ENCODE measurements at places on chromosomes 4 and X.

DNA sequence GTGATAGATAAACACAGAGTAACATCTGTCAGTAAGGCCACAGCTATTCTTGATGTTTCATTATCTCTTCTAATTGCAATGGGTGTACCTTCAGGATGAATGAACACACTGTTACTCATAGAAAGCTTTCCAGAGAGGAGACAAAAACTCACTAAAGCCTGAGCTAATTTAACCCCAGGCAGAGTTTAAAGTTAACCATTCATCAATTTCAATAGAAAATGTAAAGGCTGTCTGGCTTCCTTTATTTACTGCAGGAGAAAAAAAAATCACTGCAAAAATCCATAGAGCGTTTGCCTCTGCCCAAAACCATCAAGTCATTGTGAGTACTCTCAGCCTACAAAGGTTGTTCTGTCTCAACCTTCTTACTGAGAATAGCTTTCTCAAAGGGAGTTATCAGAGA lies 376.9 kb downstream of the PPP4R3C start:
- no peak for DNase-seq

GRCh38 chr4:141058591-141059512 lies 74.4 kb downstream of the RNF150 start:
- DNase-seq: no peak

GRCh38 chr4:82739287-82740190 lies 59.1 kb downstream of the SCD5 start:
- DNase-seq: peak; percentile 93

- DNase-seq: no peak
Measured at GRCh38 chr4:78766650-78767049, 9.5 kb upstream of the BMP2K start.

GRCh38 chr4:122701061-122701460 lies 31.4 kb upstream of the BBS12 start:
- DNase-seq: no peak

DNA sequence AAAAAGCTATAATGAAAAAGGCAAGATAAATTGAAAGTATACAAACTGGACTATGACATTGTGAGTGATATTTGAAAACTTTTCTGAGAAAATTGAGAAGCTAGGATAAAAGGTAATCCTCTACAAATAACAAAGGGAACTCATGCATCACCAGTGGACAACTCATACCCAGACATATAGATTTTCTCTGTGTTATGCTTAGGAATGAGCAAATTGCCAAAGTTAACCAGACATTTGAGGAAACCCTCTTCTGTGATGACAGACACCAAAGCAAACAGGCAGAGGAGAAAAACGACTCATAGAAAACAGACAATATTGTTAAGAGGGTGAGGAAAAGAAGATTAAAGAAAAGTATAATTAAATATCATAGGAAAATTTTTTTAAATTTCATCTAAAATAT lies 186.5 kb downstream of the MAB21L2 start:
- no peak for DNase-seq

Measured in D341Med (cell line).